NCI-H1048 (cell line): ENCODE measurements at places on chromosomes 13 and 19.

- DNase-seq = no peak
Observed at GRCh38 chr19:31611046-31611877, 262.0 kb upstream of the TSHZ3 start.

- DNase-seq = no peak
Observed at GRCh38 chr19:29804493-29804892, 7.3 kb upstream of the CCNE1 start.

DNA sequence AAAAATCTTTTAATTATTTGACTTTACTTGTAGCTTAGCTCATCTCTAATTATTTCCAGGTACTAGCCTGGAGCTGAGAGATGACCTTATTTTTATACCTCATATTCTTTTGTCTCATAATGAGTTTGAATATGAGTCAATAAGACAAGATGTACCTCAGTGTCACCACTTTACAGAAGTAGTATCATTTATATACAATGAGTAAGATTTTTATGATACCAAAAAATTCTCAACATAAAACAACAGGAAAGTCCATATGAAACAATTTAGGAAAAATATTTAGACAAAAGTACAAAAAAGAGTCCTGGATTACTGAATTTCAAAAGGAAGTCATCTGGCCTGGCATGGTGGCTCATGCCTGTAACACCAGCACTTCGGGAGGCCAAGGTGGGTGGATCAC is 21.4 kb upstream of the USP12 start:
- no peak for DNase-seq

GRCh38 chr19:1354970-1355567 is 28.6 kb upstream of the NDUFS7 start:
- no peak for DNase-seq

GRCh38 chr13:55516610-55517009 is 1624.1 kb upstream of the PRR20A start:
- no peak for DNase-seq

DNA sequence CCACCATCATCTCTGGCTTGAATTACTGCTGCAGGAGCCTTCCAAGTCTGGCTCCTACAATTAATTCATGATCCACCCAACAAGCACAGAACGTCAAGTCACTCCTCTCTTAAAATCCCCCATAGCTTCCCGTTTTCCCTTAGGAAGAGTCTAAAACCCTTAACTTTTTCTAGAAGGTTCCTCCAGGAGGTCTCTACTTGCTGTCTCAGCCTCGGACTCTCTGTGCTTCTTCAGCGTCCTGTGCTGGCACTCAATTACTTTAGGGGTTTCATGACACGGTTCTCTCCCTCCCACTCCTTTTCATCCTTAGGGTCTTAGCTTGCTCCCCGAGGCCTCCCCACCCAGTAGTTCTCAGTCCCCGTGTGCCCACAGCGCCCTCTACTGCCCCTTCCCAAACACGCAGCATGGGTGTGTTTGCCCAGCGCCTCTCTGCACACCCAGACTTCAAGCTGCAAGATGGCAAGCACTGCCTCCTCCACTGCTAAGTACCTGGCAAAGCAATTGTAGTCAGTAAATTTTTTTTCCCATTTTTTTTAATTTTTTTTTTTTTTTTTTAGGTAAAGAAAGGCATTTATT is 25.8 kb upstream of the MAP3K10 start:
- DNase-seq = no peak

DNA sequence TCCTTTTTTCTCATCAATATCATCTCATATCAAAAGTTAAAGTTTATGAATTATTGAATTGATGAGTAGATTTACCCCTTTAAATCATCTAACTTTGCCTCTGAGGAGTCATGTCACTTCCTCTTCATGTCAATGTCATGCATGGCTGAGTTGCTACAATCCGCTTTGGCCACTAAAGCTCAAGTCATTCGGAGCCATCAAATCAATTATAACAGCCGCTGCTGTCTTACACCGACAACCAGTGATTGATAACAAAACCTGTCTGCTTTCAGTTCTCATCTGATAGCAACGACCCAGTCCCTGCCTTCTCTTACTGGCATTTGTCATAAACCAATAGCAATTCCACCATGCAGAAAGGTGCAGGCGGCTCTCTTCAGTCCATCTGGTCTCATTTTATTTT is 429.3 kb downstream of the DIAPH3 start:
- no peak for DNase-seq

DNA sequence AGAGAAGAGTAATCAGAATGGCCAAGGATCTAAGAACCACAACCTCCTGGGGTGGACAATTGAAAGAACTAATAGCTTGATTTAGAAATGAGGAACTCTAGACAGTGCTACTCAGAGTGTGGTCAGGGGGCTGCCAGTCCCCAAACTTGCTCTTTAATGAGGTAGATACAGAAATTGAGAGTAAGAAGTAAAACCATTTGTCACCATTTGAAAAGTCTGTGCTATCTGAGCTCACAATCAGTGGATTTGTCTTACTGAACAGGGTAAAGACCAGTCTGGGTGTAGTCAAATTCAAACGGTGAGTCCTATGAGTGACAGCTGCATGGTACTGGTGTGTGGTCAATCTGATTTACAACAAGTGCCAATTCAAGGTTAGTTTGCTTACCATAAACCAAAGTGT is 118.9 kb downstream of the KL start:
- no peak for DNase-seq

DNA sequence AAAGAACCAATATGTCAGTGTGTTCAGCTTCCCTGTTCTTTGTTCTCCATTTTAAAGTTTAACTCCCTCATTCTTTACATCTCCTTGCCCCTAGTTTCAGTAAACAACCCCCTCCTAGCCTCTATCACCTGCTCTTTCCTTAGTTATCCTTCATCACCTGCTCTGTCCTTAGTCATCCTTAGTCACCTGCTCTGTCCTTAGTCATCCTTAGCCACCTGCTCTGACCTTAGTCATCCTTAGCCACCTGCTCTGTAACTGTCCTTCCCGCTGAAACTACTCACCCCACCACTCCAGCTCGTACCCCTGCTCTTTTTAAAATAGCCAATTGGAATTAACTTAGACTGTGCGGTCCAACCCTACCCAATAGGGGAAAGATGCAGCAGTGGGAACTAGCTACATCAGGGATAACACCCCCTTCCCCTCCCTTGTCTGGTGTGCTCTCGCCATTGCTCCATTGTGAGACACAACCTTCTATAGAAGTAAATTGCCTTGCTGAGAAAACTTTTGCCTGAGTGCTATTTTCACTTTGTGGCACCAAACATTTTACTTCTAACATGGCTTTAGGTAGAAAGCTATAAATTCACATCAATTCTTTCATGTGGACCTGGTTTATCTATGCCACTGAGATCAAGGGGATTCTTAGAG is 16.2 kb downstream of the EDNRB start:
- DNase-seq = no peak
